ENCODE measurements at places on chromosomes 13 and 19.
A peak's percentile ranks its signal among the peaks of the same experiment; 100 is the strongest.

DNA sequence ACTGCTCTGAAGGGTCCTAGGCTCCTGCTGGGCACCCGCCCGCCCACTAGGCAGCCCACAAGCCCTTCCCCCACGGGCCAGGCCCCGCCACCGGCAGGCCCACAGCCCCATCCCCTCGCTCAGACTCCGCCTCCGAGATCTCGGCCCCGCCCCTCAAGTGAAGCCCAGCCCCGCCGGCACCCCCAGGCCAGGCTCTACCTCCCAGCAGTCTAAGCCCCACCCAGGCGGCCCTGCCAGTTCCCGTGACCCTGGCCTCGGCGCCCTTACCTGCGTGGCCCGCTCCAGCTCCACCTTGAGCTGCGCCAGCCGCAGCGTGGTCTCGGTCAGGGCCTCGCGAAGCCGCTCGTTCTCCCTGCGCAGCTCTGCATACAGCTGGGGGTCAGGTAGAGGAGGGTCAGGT, 16.3 kb downstream of the EPS8L1 start:
- DNase-seq: peak; percentile 13

- no peak for DNase-seq
Observed at GRCh38 chr13:114224201-114224600, 10.5 kb upstream of the CDC16 start.

GRCh38 chr13:95049772-95050171, 251.5 kb downstream of the ABCC4 start:
- no peak for DNase-seq

DNA sequence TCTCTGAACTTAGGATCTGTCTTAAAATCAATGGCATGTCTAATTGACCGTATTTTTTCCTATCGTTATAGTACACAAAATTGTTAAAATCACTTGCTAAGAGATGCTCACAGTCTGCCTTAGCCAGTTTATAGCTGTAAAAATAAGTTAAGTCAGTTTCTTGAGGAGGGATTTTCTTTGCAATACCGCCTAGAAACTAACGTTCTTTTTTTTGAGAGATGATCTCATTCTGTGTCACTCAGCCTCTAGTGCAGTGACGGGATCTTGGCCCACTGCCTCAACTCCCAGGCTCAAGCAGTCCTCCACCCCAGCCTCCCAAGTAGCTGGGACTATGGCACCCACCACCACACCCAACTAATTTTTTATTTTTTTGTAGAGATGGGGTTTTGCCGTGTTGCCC, 4.4 kb downstream of the CKAP2 start:
- no peak for DNase-seq

DNA sequence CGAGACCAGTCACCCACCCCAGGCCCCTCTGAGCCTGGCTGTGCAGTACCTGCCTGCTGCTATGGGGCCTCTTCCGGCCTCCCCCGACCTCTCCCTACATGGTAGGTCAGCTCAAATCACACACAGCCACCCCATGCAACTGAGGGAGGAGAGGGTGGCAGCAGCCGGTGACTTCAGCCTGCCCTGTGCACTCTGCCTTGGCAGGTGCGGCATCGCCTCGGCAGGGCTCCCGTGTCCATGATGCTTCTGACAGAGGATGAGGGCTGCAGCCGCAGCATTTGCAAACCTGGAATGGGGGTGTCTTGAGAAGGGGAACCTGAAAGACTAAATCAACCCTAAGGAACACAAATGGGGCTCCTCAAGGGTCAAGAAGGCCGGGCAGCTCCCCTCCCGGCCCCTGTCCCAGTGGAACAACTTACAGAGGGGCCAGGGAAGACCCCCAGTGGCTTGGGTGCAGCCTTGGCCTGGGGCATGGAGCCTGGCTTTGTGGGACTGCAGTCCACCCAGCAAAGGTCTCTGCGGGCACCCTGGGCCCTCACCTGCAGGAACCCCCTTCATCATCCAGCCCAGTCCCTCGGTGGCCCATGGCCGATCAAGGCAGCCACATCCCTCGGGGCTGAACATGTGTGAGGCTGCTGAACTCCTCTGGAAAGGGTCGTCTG, 6.7 kb downstream of the TEX29 start:
- DNase-seq: no peak

DNA sequence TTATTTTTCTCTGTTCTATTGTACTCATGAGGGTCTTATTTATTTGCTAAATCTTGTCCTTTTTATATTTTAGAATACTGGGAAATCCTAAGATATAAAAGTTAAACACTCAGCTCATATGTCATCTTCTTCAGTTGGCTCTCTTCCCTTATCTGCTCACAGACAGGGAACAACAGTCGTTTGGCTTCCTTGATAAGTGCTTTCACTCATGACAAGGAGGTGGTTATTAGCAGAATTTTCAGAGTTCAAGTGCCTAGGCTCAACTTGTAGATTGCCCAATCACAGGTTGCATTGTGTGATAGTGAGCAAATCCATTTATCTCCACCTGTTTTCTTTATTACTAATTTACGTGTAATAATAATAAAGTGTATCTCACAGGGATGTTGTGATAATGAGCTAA, 620.3 kb upstream of the PCDH20 start:
- DNase-seq: no peak

Measured in psoas muscle (tissue), 8 donors.